ENCODE measurements at places on chromosomes 16 and 17.

DNA sequence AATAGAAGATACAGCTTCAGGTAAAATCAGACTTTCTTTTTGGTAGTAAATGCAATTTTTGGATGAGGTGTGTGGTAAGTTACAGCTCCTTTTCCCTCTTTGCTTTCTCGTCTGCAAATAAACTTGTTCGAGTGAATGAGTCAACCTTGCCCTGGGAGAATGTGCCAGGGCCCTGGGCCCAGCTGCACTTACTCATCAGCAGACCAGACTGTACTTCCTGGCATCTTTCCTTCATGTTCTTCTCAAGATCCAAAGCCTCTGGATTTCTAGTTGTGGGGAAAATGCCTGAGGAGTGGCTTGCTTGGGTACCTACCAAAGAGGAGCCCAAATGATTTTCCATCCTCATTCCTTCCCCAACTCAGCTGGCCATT, 5.4 kb upstream of the G6PC1 start:
- DNase-seq: no peak

GRCh38 chr17:50149091-50149416, 1.4 kb downstream of the PPP1R9B start:
- DNase-seq: no peak

DNA sequence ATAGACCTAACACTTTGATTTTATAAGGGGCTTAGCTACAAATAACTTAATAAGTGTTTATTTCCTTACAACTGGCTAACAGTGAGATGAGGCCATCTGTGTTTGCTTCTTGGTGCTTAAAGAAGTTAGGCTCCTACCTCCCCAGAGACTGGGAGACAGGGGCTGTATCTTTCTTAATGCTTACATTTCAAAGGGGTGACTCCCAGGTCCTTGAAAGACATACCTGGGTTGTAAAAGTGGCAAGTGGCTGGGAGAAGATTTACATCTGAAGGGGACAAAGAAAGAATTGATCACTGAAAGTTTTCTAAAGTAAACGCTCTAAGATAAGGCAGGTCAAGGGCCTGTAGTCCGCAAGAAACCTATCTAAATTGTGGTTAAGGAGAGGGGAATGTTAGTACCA, 196.8 kb downstream of the CNTNAP4 start:
- no peak for DNase-seq

GRCh38 chr16:77540646-77541045, 105.8 kb upstream of the ADAMTS18 start:
- DNase-seq: no peak

DNA sequence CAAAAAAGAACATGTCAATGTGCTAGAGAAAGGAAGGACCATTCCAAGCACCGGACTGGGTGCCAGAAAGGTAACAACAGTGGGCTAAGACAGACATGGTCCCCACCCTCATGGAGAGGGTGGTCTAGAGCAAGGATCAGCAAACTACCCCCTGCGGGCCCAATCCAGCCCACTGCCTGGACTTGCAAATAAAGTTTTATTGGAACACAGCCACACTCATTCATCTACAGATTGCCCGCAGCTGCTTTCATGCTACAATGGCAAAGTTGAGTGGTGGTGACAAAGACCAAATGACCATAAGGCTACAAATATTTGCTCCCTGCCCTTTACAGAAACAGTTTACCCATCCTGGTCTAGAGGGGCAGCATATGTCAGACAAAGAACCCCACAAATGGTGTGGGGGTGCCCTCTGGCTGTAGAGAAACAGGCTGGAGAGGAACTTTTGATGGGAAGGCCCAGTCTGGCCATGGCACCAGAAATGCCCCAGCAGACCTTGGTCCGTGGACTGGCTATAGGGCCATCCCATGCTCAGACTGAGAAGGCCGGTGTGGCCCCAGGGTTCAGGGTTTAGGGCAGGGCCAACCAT, 15.2 kb downstream of the CDH5 start:
- no peak for DNase-seq

DNA sequence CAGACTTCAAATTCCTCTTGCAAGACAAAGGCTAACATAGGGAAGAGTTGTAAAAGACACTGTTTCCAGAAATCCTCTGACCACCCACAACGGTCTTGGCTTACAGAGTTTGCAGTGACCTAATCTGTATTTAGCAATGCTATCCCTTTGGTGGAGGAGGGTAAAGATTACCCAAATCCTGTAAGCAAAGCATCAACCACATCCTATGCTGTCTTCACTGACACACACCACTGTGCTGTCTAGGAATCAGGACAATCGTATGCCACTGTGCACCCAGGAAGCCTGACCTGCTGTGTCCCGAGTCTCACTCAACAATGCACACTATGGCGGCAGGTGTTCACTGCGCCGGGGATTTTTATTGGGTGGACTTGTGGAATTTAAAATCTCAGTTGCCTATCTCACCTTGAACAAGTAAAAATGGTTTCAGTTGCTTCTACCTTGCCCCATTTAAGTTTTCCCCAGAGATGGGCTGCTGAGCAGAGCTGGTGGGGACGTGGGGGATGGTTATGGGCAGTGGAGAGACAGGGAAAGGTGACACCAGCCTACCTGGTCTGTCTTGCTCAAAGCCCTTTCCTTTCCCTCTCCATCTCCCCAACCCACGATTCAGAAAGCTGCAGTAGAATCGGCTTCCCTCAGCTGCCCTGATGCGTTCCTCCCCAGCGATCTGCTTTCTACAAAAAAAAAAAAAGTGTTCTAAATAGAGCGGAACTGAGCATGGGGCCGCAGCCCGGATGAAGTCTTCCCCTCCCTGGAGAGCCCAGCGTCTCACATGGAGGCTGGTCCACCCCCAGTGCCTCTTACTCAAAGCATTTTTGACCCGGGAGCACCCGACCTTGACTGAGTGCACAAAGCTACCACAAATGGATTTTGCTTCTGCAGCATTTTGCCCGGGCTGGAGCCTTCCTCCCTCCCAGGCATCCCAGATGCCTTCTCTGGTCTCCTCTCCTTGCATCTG, 271.5 kb downstream of the SOX9 start:
- DNase-seq: no peak

GRCh38 chr17:70365091-70365583, 195.8 kb downstream of the KCNJ2 start:
- no peak for DNase-seq
